ENCODE measurements at places on chromosomes 5 and 9. TPM values are rescaled to one million over a fixed set of nuclear protein-coding genes. Genes with fewer than 3 reads are reported as not detected.

Gene CCL19
- 60.8 TPM for total RNA-seq

Gene SMIM32
- 5.1 TPM for total RNA-seq

Gene FAM221B
- total RNA-seq = not detected

Gene FAM200C
- 4.8 TPM for total RNA-seq

Gene ADRB2
- 5.0 TPM for total RNA-seq

DNA sequence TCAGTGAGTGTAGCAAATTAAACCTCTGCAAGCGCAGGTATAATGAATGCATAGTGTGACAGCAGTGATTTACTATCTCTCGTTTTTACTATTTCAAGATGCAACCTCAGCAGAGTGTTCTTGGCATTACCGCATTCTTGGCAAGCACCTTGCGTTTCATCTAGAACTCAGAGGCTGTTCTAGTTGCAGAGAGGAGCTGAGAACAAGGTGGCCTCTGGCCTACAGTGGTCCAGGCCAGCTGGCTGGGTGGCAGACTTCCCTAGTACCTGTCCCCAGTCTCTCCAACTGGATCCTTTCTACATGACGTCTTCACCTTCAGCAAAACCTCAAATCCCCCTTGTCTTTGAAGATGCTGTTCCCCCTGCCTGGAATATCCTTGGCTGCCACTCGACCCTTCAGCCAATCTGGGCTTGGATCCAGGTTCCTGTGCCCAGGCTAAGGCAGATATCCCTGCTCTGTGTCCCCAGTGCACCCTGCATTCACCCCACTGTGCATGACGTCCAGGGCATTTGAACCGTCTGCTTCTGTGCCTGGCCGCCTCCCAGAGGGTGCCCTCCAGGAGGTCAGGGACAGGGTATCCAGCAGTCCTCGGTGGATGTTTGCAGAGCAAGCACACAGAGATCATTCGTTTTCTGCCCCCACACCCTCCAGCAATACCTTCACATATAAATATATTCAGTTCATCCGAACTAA, 120.4 kb upstream of the CPEB4 start:
- DNase-seq = no peak

- DNase-seq = peak; percentile 67
Observed at GRCh38 chr5:158054223-158055110, 195.5 kb upstream of the CLINT1 start.

DNA sequence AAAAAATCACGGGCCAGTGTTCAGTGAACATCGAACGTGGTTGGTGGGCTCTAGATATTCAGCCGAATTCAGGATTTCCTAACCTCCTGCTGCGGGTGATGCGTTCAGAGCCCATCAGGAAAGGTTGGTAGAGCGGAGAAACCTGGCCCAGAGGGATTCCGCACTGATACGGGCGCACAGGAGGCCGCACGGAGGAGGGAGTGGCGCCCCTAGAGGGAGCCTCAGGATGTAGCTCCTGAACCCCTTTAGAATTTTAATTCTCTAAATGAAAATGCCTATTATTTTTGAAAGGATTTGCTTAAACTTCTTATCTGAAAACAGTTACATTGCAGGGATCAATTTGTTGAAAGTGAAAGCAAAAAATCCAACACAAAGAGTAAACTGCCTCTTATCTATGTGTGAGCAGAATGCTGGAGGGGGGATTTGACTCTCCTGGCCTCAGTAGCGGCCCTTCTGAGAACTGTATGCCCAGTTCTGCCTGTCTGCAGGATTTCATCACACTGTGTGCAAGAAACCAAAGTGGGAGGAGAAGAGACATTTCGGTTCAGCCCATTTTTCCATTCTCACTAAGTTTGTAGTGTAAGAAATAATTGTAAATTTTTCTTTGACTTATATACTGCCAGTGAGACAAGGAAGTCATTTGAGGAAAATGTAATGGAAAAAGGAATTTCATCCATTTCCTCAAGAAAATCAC, 75.9 kb downstream of the TENT4A start:
- no peak for DNase-seq

GRCh38 chr5:117380316-117380715, 805.7 kb upstream of the SEMA6A start:
- DNase-seq = no peak

DNA sequence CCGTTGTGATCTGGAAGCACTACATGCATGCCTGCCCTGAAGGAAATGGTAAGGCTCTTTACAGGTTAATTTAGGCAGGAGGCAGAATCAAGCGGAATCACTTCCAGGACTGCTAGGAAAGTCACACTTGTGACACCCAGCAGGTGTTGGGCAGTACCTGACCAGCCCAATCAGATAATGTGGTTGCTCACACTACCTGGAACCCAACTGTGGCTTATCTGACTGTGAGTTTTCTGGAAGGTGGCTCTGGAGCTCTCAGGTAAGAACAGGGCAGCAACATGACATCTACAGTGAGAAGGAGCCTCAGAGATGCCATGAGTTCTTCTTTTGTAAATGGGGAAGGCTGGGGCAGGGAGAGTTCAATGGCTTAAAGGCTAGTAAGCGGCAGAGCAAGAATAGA, 146.4 kb downstream of the ARSB start:
- no peak for DNase-seq

GRCh38 chr9:121748074-121748473, 96.6 kb downstream of the DAB2IP start:
- DNase-seq = no peak

DNA sequence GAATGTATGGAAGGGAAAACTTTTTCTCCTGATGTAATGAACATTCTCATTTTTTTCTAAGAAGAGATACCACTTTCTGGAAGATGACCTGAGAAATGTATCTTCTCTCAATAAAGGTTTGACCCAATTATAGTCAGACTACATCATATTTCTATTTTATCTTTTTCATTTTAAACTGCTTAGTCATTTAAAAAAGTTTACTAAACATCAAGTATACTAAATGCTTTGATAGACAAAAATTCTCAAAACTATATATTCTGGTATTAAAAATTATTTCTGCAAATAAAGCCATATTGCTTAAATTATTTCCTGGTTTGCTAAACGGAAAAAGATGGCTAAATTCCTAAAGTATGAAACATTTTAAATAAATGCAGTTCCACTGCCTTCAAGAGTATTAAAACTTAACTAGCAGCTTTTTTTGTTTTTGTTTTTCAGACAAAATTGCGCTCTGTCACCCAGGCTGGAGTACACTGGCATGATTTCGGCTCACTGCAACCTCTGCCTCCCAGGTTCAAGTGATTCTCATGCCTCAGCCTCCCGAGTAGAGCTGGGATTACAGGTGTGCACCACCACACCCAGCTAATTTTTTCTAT, 37.1 kb downstream of the FBXW11 start:
- no peak for DNase-seq

DNA sequence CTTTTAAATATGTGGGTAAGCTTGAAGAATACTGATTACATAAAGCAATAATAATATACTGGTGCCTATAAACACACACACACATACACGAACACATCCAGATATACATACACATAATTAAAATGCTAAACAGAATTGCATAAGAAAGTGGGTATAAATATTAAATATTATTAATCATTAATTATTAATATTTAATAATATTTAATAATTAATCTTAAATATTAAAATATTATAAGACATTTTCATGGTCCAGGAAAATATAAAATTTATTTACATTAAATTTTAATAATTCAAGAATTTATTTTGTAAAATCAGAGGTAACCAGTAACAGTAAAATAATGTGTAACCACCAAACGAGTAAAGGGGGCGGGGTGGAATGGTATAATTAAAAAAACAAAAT, 178.3 kb downstream of the TMEM232 start:
- no peak for DNase-seq
